ENCODE measurements at places on chromosomes 2 and 18.
A peak's percentile ranks its signal among the peaks of the same experiment; 100 is the strongest.

- no peak for DNase-seq
Observed at GRCh38 chr2:56369316-56369715, 185.5 kb downstream of the CCDC85A start.

GRCh38 chr2:80061881-80062280 is 242.7 kb downstream of the LRRTM1 start:
- no peak for DNase-seq

DNA sequence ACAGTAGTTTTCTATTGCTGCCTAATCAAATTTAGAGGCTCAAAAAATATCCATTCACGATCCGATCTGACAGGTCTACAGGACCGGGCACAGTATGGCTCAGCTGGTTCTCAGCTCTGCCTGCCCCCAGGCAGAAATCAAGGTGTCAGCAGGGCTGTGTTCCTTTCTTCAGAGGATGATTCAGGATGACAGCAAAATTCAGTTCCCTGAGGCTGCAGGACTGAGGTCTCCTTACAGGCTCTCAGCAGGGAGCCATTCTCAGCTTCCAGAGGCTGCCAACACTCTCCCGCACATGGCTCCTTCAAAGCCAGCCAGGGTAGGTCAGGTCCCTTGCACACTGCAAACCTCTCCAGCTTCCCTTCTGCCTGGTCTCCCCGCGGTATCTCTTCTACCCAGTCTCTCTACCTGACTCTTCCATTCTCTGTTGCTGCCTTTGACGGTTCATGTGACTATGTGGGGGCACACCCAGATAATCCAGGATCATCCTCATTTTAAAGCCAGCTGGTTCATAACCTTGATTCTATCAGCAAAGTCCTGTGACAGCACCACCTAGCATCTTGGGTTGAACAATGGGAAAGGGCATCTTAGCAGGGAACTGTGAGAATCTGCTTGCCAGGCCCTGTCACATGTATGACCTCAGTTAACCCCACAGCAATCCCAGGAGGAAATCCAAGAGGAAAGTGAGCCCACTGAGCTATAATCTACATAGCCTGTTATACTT is 50.4 kb downstream of the UXS1 start:
- no peak for DNase-seq

- DNase-seq: peak; percentile 46
Observed at GRCh38 chr2:165793779-165794535, at the start of gene GALNT3. GALNT3 (minus strand) TSS chr2:165794247; CDS start chr2:165770700, 23,547 bp downstream.

GRCh38 chr2:16613539-16614011 is 52.1 kb downstream of the CYRIA start:
- no peak for DNase-seq

DNA sequence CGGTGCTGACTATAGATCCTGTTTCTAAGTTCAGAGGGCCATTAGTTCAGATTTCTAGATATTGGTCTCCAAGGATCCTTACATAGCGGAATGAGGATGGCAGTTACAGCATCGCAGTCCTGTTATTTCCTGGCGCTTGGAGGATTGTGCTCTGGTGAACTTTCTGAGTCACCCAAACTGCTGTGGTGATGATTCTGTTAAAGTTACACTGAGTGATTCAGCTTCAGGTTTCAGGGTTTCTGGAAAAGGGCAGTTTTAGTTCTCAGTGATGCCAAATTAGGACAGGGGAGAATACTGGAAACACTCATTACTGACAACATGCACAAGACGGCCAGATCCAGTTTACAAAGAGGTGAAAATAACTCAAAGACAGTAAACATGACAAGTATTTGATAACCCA is 52.1 kb upstream of the ANKRD62 start:
- no peak for DNase-seq

- DNase-seq: no peak
Observed at GRCh38 chr18:23106575-23106974, 28.7 kb upstream of the CABLES1 start.

GRCh38 chr2:225893151-225893550 is 493.6 kb downstream of the NYAP2 start:
- no peak for DNase-seq

GRCh38 chr18:48897531-48897930 is 53.2 kb downstream of the SMAD7 start:
- DNase-seq: no peak

GRCh38 chr2:176612736-176613135 is 343.5 kb downstream of the MTX2 start:
- DNase-seq: no peak

DNA sequence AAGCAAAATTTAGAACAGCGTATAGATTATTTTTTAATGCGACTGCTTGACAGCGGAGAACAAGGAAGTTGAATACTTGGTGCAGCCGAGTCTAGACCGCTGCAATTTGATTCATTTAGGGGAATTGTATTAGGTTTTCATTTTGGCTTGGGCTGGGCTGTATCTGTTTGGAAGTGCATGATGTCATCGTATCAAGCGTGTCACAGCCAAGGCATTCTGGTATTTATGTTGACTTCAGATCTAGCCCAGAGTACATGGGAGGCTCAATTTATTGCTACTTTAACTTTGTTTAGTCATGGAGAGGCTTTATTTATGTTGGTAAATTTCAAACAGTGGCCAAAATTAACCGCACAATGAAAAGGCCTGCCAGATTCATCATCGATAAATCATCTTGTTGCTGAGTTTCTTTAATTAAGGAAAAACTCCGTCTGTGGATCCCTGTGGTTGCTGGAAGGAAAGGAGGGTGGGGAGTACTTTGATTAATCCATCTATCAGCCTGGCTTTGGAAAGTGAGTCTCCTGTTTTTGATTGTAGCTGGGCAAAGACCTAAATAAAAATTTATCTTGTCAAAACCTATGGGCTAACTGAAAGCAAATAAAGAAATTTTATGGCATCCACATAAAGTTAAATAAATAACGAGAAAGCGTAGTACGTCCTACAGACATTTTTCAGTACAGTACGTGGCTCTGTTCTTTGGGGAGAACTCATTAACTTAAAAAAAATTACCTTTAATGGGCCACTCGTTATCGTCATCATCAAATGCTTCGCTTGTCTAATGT is 230.4 kb upstream of the SPRED2 start:
- DNase-seq: no peak

- no peak for DNase-seq
Observed at GRCh38 chr2:106115250-106115649, 78.9 kb downstream of the UXS1 start.

All from testis (tissue), 5 donors.